ENCODE measurements at places on chromosomes 7 and 10.

DNA sequence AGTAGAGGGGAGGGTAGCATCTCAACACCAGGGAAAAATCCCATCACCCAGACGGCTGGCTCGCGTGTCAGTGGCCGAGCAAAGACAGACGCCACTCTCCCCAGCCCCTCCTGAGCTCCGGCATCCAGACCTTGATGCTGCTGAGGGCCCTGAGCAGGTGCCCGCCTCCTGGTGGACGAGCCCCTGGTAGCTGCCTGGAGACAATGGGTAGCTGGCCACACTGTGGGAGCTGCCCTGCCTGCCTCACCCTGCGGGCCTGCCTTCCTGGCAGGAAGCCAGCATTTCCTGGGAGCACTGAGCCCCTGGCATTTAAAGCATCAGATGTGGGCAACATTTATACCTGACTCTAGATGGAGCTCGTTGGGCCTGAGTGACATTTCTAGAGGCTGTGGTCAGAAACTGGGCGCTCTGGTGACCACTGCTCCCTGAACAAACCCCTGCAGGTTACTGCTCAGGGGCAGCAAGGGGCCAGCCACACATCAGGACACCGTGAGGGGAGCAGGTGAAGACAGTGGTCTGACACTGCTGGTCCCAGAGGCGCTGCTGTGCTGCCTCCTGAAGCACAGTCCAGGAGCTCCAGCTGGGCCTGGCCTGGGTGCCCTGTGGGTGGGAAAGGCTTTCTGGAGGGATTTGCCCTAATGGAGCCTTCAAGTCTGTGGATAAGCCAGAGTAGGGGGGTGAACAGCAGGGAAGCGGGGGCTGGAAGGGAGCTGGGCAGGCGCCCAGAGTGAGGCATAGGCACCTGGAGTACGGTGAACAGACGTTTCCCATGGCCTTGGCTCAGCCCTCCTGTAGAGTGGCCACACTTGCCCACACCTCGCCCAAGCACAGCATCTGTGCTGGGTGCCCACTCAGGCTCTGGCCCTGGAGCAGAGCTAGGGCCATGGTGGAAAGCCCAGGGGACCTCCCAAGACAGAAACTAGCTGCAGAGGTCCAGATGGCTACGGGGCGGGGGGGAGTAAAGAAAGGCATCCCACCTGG lies 138.7 kb downstream of the MAPK8 start:
- DNase-seq = no peak

DNA sequence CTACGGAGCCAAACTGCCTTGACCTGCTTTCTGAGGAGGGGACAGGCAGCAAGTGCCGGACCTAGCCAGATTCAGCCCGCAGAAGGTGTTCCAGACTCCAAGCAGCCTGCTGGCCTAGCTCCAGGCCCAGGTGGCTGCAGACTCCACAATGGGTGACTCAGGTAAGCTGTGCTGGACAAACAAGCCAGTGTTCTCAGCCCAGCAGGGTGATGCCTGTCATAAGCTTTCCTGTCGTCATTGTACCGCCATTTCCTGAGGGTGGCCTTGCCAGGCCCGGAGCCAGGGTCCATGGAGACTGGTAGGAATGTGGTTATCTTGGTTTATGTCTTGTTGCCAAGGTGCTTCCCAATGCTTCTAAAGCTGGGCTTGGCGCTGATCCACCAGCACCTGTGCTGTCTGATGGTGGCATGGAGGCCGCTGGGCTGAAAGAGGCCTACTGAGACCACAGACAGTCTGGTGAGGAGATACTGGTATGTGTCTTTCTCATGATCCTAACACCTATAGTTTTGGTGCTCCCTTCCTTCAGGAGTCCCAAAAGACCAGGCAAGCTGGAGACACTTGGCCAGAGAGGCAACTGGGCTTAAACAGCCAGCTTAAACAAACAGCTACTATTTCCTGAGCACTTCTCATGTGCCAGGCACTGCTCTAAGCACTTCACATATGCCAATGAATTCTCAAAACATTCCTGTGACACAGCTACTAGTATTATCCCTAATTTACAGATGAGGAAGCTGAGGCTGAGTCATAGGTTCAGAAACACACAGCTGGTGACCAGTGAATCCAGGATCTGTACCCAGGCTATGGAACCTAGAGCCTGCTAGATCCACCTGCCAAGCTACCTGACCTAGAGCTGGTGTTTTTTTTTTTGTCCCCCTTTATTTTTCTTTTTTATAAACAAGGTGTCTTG lies 42.0 kb downstream of the ZC3HC1 start:
- no peak for DNase-seq

GRCh38 chr10:14523286-14523685 lies 192.6 kb upstream of the FRMD4A start:
- no peak for DNase-seq

DNA sequence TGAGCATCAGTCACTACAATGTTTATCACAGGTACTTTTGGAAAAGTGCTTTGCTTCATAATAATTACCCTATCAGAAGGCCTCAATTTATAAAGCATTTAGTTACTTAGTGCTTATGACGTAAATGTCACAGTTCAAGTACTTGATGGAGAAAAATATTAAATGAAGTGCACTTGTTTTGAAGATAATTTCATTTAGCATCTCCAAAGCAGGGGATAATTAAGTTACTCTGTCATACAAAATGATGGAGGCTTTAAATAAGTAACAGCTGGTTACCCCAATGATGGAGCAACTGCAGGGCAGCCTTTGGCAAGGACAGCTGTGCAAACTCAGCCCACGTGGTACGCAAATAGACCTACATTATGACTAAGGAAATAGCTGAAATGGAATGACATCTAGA lies 768.8 kb downstream of the GRM8 start:
- DNase-seq = no peak

- DNase-seq = no peak
Observed at GRCh38 chr7:129391546-129392171, 42.6 kb upstream of the STRIP2 start.

DNA sequence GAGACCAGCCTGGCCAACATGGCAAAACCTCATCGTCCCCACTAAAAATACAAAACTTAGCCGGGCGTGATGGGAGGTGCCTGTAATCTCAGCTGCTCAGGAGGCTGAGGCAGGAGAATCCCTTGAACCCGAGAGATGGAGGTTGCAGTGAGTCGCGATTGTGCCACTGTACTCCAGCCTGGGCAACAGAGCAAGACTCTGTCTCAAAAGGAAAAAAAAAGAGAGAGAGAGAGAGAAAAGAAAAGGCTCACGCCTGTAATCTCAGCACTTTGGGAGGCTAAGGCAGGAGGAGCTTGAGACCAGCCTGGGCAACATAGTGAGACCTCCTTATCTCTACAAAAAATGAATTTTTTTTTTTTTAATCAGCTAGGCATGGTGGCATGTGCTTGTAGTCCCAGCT lies 157.6 kb downstream of the CUX1 start:
- no peak for DNase-seq

- DNase-seq = no peak
Observed at GRCh38 chr7:142636751-142637150, 112.5 kb upstream of the PRSS1 start.

DNA sequence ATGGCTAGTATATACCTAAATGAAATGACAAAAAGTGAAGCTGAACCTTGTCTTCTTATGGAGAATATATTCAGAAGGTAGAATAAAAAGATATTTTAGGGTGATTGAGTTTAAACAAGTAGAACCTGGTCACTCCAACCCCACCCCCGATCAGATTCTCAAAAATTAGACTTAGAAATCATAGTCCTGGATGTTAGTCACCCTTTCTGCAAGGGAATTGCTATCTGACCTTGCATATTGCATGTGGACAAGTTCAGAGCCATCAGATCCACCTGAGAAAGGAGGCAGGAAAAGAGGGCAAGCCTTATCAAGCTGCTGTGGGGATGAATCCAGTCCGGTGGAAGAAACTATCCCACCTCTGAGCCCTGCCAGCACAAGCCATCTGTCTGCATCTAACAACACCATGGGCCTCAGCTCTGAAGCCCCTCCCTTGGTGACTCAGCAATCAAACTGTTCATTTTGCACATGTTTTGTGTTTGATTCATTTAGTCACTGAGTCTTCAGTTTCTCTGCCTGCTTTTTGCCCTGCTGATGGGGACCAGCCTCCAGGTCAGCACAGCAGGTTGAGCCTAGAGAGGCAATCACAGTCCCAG lies 727.3 kb downstream of the AUTS2 start:
- DNase-seq = no peak

DNA sequence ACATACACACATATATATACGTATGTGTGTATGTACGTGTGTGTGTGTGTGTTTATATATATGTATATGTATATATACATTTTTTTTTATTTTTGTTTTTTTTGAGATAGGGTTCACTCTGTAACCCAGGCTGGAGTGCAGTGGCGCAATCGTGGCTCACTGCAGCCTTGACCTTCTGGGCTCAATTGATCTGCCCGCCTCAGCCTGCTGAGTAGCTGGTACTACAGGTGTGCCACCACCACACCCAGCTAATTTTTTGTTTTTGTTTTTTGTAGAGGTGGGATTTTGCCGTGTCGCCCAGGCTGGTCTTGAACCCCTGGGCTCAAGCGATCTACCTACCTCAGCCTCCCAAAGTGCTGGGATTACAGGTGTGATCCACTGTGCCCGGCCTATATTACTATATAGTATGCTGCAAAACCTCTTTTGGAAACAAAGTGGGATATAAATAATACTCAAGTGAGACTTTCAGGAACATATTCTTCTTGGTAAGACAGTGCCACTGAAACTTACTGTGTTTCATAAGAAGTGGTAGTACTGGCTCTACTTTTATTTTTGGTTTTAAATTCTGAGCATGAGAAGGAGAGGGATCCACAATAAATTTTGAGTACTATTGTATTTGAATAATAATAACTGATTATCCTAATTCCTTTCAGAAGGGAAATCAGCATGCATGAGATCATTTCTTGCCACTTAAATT lies 51.0 kb downstream of the MLLT10 start:
- no peak for DNase-seq

GRCh38 chr7:98199131-98199530 lies 12.1 kb upstream of the BHLHA15 start:
- DNase-seq = no peak

DNA sequence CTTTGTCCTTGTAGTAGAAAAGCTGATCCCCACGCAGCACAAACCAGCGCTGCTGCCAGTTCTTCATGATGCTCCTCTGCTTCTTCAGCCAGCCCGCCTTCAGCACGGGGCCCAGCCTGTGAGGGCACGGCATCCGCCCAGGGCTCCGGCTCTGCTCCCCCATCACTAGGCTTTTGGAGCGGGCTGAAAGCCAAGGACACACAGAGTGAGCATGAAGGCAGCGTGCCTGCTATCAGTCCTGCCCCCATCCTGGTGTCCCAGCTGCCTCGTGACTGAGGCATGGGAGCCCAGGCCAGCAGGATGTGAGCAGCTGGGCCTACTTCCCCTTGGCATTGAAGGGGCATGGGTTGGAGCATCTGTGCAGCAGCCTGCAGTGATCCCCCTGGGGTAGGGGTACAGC lies 21.9 kb downstream of the ARHGAP22 start:
- DNase-seq = no peak

DNA sequence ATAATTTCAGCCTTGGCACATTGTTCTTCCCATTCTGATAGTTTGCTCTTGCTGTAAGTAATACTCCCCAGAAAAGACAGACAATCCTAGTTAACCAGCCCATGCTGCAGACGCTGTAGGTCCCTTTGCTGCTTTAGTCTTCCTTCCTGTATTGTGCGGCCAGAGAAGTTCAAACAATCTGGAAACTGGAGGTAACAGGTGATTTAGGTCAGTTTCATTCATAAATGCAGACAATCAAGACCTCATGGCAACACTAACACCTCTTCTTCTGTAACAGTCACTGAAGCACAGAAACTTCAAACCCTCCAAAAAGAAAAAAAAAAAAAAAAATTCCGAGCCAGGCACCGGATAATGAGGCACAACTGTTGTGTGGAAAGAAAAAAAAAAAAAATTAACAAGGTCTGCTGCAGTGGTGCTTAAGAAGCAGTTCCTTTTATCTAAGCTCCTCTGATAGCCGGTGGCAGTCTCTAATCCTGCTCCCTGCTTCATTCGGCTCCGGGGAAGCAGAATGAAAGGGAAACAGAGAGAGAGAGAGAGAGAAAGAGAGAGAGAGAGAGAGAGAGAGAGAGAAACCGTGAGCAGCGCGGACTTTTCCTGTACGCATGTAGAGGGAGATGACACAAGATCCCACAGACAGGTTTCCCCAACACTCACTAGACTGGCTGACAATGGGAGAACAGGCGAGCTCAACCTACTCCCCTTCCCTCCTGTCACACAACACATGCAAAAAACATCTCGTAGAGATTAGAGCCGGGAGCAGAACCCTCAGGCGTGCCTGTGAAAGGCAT lies at the start of gene SEMA3A:
TSS of gene SEMA3A (minus strand) at position 306 of the 788 bp plus-strand sequence. CDS start at position 103, 203 bp downstream.
- DNase-seq = peak; percentile 53

GRCh38 chr10:75444781-75445386 lies 13.5 kb downstream of the LRMDA start:
- DNase-seq = no peak

- no peak for DNase-seq
Observed at GRCh38 chr7:117659531-117660011, 179.7 kb downstream of the CFTR start.

DNA sequence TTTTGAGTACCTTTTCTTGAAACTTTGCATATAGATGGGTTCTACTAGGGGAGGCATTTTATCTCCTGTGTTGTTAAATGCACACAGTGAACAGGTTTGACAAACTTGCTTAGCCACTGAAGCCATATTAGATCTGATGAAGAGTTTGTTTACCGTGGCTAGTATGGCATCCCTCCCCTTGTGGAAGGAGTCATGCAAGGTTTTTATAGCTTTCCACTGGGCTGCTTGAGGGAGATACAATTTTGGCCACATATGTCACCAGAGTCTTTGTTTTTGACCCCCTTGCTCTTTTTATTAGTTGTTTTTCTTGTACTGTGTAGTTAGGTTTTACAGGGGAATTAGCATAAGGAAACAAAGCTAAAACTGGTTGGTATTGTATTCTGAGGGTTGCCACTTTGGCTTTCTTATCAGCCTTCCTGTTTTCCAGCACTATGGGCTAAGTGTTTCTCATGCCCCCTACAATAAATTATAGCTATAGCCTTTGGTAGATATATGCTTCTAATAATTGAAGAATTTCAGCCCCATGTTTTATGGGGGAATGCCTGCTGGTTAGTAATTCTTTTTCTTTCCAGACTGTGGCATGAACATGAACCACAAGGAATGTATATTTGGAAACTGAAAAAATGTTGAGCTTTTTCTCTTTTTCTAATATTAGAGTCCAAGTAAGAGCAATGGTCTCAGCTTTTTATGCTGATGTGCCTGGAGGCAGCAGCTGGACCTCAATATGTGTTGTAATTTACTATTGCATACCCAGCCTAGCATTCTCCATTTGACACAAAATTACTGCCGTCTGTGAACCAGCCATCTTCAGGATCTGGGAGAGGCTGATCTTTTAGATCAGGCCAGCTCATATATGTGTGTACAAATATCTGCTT lies 18.4 kb upstream of the STEAP2 start:
- no peak for DNase-seq

GRCh38 chr7:92135052-92135889 lies 994 bp upstream of the CYP51A1 start:
- DNase-seq = no peak

GRCh38 chr7:99840136-99840869 lies 12.5 kb downstream of the CYP3A43 start:
- no peak for DNase-seq

- no peak for DNase-seq
Observed at GRCh38 chr10:69957886-69958555, 94.6 kb upstream of the MACROH2A2 start.

- DNase-seq = no peak
Observed at GRCh38 chr10:89342206-89342958, 14.6 kb downstream of the IFIT3 start.

GRCh38 chr7:89503281-89503680 lies 651.0 kb upstream of the STEAP1 start:
- no peak for DNase-seq

All from activated naive CD8-positive, alpha-beta T cell treated with anti-CD3 and anti-CD28 coated beads, Interleukin-2, amount 10 ng/mL, durations not matched to agents 7 days and 5 days (primary cell).